Spinal cord (tissue), 10 donors: ENCODE measurements at places on chromosomes 6 and 20. TPM values are rescaled to one million over a fixed set of nuclear protein-coding genes. Genes with fewer than 3 reads are reported as not detected.

Gene LIME1
- total RNA-seq, result 2.5 TPM

Gene BTN1A1
- 0.11 TPM for total RNA-seq

Gene CD83
- 33.4 TPM for total RNA-seq

Gene CLVS2
- 30.1 TPM for total RNA-seq

Gene WFDC13
- not detected for total RNA-seq

Gene RIPPLY2
- total RNA-seq, result 2.9 TPM

Gene POPDC3
- total RNA-seq, result 1.8 TPM

Gene BHLHE23
- total RNA-seq, result not detected

Gene PRL
- total RNA-seq, result 0.11 TPM

Gene RGS17
- 40.8 TPM for total RNA-seq

Gene EGFL8
- total RNA-seq, result 28.4 TPM

Gene LRRC1
- 15.8 TPM for total RNA-seq

Gene NDUFAF4
- total RNA-seq, result 34.0 TPM

Gene TNFRSF21
- 27.4 TPM for total RNA-seq

Gene RAB44
- total RNA-seq, result 0.59 TPM

Gene ZBTB46
- total RNA-seq, result 8.3 TPM

Gene SLC22A16
- 1.3 TPM for total RNA-seq

Gene MUC22
- not detected for total RNA-seq

Gene AK9
- total RNA-seq, result 23.1 TPM

Gene ADA
- total RNA-seq, result 2.8 TPM

Gene HLA-DPB1
- total RNA-seq, result 21.3 TPM

Gene BMP7
- 25.4 TPM for total RNA-seq

Gene SMOC2
- 51.7 TPM for total RNA-seq

Gene HLA-DRB1
- 17.0 TPM for total RNA-seq

Gene MRPS18A
- total RNA-seq, result 56.6 TPM

Gene GSTA2
- total RNA-seq, result not detected
